AG10803 (cell line): ENCODE measurements at places on chromosomes 2 and 18.

GRCh38 chr18:2978661-2979106, 34.3 kb downstream of the LPIN2 start:
- peak; percentile 75 for DNase-seq

- no peak for DNase-seq
Observed at GRCh38 chr2:205540036-205540435, 142.3 kb upstream of the NRP2 start.

- no peak for DNase-seq
Observed at GRCh38 chr2:121886059-121886458, 130.6 kb downstream of the TSN start.

DNA sequence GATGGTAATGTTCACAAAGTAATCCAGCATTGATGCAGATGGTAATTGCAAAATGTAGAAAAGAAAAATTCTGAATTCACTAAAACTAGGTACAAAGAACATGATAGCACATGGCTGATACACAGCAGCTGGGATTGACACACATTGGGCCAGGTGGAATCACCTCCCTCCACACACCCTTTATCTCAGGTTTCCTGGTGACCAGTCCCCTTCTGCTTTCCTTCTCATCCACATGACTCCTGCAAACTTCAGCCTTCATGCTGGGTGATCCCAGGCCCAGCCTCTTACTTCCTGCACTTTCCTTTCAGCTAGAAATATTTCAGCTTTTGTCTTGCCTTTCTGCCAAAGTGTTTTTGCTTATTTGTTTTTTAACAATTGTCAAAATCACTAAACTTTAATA, 246.9 kb downstream of the LNPK start:
- no peak for DNase-seq

GRCh38 chr2:240095556-240096523, 40.3 kb downstream of the COPS9 start:
- DNase-seq, result no peak

DNA sequence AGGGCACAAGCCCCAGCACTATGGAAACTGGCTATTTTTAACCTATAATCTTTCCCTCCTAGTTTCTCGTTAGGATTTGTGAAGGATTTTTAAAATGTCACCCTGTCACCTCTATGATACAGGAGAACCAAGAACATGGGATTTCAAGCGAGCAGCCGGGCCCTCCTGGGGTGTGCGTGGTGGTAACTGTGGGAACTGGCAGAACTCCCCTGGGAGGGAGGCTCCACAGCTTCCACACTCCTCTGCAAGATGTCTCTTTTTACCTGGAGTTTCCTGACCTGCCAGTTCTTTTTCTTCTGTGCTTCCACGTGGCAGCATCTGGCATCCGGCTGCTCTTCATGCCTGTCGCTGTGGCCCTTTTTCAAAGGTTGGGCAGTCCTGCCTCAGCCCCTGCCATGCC, 386.3 kb upstream of the MYT1L start:
- DNase-seq, result no peak

- no peak for DNase-seq
Observed at GRCh38 chr2:126370201-126370600, 285.8 kb upstream of the GYPC start.

DNA sequence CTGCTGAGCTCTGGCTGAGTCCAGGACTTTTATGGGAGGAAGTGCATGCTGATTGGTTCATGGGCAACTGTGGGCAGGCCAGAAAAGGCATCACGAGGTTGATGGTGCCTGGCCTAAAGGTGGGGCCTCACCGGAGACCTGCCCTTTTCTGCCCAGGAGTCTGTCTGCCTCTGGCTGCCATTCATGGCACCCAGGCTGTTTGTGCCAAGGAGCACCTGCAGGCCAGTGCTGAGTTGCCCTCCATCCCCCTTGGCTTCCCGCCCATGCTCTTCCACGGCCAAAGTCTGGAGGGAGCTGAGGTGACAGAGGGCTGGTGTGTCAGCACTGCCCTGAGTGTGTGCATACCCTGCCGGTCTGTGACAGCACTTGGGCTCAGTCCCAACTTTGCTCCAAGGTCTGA, 123.2 kb downstream of the PTH2R start:
- DNase-seq, result no peak

DNA sequence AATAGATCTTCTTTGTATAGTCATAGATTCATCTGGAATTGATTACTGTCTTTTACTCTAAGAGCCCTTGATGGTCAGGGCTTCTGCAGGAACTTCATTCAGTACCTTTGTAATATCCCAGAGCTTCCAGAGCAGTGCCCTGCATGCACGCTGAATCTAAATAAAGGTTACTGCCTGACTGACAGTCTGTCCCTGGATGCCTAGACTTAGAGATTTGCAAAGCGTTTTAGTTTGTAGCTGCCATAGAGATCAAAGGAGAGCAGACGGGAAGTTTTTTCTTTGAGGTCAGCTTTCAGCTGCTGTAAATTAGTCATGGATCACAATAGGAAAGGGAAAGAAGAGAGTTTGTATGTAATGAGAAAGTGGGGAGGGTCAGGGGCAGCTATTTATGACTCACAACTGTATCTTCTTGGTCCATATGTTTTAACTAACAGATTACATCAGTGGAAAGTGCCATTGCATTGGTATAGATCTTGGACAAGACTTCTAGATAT, 45.2 kb upstream of the NYAP2 start:
- peak; percentile 49 for DNase-seq

DNA sequence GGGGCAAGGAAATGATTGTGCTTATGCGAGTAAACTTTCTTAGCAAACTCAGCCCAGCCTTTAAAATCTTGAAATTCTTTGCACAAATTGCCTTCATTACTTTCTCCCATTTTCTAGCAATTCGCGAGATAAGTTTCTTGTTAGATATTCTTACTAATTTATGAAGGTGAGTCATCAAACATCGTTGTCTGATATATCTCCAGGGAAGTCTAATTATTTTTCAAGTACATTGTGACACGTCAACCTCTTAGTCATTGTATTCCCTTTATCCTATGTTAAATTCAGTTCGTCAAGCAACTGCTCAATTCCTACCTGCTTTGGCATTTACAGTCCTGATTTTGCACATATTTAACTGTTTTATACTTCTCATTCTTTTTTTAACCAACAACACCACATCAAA, 854.5 kb upstream of the CRIM1 start:
- no peak for DNase-seq

DNA sequence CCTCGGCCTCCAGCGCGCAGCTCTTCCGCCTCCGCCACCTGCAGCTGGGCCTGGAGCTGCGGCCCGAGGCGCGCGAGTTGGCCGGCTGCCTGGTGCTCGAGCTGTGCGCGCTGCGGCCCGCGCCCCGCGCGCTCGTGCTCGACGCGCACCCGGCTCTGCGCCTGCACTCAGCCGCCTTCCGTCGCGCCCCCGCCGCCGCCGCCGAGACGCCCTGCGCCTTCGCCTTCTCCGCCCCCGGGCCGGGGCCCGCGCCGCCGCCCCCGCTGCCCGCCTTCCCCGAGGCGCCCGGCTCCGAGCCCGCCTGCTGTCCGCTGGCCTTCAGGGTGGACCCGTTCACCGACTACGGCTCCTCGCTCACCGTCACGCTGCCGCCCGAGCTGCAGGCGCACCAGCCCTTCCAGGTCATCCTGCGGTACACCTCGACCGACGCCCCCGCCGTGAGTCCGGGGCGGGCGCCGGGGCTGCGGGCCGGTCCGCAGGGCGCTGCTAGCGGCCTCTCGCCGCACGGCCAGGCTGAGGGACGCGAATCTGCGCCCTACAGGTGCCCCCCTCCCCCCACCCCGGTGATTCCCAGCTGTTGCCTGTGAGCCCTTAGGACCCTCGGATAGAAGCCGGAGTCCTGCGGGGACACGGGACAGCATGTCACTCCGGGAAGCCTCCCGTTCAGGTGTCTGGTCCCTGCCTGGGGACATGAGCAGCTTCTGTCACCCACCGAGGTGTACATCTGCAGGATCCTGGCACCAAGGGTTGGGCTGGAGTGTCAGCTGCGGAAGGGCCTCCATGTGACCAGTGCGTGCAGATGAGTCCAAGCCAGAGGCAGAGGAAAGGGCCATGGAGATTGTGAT, 616 bp downstream of the RNPEPL1 start:
- DNase-seq, result peak; percentile 59

- DNase-seq, result no peak
Observed at GRCh38 chr2:39422700-39423099, 14.4 kb downstream of the MAP4K3 start.

- no peak for DNase-seq
Observed at GRCh38 chr18:50814395-50814794, 5.4 kb downstream of the MRO start.

DNA sequence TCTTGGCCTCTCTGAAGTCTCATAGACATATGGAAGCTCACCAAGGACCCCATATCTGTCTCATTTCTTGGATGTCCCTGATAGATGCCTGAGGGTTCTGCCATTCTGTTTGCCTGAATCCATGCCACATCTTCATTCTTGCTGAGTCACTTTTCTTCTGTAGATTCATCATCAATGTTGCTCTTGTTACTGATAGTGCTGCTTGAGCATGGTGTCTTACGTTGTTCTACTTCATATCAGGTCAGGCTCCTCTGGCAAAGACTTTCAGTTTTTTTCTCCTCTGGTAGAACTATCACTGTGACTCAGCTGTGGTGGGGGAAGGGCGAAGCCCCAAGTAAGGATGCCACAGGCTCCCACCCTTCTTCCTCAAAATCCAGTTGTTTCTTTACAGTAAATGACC, 885.2 kb downstream of the DCDC2C start:
- DNase-seq, result no peak

DNA sequence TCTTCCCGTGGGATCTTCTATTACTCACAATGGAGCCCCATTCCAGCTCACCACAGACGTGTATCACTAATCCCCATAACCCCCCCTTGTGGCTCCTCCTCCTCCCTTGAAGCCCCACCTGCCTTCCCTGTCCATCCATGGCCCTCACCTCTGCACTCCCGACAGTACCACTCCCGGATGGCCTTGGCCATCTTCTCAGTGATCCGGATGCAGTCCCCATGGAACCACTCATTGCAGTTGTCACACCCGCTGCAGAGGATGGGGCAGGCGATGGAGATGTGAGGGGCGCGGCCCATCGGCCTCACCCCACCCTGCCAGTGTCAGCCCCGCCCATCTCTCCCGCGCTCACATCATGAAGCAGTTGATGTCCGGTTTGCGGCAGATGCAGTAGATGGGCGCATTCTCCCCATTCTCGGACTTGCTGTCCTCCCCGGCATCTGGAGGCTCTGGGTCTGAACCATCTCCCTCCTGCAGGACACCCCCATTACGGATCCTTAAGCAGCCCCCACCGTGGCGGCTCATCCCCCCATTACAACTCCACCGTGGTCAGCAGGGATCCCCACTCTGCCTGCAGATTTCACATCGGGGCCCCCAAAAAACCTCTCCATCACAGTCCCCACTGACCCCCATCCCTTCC, 983 bp downstream of the CXXC1 start:
- peak; percentile 32 for DNase-seq
